ENCODE measurements at places on chromosomes 2 and 18.

DNA sequence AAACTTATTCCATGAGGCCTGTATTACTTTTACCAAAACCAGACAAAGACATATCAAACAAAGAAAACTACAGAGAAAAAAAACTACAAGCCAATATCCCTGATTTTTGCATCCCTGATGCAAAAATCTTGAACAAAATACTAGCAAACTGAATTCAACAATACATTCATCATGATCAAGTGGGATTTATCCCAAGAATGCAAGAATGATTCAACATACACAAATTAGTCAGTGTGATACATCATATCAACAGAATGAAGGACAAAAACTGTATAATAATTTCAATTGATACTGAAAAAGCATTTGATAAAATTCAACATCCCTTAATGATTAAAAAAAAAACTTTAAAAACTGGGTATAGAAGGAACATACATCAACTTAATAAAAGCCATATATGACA, 106.8 kb downstream of the SLC39A10 start:
- no peak for DNase-seq

GRCh38 chr2:25606892-25607291, 66.5 kb downstream of the DTNB start:
- DNase-seq: no peak

DNA sequence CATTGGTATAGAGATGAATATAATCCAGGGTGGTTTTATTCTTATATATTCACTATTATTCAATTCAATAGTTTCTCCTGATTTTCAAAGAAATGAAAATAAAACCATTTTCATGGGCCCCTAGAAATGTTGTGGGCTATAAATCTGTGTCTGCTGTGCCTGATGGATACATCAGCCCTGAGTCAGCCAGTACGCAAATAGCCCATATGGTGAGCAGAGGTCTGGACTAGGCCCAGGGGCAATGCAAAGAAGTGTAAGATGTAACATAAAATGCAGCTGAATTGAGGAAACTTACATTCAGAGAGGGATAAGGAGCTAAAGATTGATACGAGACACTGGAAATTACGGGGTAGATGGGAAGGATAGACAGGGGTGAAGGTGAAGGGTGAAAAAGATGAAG, 122.5 kb downstream of the MAIP1 start:
- DNase-seq: no peak

GRCh38 chr2:203662487-203662886, 44.0 kb upstream of the CD28 start:
- DNase-seq: no peak

DNA sequence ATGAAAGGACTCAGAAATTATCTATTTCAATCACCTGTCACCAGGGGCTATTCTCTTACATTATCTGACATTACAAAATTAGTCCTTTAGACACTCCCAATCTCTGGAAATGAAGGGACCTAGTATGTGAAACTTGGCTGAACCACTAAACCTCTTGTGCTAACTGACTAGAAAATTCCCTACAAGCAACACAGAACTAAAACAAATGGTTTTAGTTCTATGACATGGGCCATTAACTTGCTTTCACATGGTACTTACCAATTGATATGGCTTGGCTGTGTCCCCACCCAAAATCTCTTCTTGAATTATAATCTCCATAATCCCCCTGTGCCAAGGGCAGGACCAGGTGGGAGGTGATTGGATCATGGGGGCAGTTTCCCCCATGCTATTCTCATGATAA, 16.6 kb downstream of the SERPINE2 start:
- DNase-seq: no peak

GRCh38 chr2:218429911-218430692, 11.2 kb downstream of the VIL1 start:
- no peak for DNase-seq

DNA sequence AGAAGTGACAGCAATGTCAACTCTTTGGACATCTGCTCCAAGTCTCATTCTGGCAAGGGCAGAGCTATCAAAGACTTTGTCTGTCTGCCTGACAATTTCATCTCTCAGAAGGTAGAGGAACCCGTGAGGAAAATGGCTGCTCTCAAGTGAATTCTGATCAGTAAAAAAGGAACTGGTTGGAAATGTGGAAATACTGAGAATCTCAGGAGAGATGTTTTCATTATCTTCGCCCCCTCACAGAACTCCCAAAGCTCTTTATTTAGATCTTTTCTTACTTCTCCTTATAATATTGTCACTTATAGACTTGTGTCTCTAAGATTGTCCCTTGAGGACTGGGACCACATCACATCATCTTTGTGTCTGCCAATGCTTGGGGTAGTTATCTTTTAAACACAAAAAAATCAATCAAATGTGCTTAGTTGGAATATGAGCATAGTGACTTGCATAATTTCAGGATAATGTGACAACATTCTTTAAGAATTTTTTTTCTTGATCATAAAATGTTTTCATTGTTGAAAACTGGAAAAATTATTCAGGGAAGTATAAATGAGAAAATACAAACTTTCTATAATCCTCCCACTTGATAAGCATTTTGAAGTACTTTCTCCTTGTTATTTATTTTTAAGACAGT, 68.2 kb upstream of the ITGB6 start:
- DNase-seq: no peak

DNA sequence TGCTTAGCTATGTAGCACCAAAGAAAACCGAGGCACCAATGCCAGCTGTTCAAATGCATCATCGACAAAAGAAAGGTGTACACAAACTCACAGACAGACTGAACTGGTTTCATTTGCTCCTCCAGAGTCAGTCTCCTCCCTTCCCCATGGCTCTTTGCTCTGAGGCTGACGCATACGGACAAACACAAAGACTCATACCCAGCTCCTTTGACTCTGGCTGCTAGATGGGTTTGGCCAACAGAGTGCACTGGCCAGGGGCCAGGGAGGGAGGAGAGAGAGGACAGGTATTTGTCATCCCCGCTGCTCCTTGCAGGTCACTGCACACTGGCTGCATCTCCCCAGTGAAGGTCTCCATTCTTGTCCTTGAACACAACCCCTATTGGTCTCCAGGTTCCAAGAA, 40.7 kb downstream of the DNER start:
- DNase-seq: no peak

GRCh38 chr2:240397924-240398645, 37.4 kb upstream of the GPC1 start:
- no peak for DNase-seq

DNA sequence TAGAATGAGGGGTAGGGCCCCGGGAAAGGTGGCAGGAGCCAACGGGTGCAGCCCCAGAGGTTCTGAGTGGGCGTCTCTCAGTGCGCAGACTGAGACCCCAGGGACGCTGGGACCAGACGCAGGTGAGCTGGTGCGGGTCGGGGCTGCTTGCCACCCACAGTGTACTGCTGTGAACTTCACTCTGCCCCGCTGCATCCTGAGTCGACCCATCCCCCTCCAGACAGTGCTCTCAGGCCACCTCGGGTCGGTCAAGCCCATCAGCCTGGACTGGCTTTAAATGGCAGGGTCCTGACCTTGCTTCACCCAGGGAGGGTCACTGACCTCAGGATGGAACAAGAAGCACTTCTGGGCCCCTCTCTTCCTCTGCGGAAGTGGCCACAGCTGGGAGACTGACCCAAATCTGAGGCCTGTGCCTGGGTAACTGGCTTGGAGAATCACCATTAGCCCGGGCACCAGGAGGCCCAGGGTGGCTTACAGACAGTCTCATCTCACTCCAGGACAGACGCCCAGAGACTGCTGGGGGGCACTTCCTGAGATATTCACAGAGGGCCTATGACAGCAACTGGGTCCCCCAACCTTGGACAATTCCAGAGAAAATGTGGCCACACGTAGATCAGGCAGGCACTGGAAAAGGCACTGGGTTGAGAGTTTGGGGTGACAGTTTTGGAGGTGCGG, 23.7 kb upstream of the BOK start:
- DNase-seq: no peak

- no peak for DNase-seq
Measured at GRCh38 chr2:236638707-236639106, 69.1 kb downstream of the ACKR3 start.

GRCh38 chr2:188786368-188786841, 187.8 kb upstream of the COL3A1 start:
- DNase-seq: no peak

DNA sequence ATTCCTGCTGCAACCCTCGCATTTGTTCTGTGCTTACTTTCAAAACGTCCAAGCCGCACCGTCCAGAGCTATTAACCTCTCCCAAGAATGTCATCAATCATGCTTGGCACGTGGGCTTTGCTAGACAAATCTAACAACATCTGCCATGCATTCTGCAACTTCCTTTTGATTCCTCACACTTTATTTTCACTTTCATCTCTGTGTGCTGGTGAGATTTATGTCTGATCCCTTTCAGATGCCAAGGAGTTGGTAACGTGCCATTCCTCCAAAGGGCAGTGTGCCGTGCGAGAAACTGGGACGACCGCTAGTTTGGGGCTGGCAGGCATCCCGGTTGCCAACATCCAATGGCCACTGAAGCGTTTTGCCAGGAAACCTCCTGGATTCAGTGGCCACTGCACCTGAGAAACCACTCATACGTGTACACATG, 230.0 kb upstream of the PARD3B start:
- no peak for DNase-seq

DNA sequence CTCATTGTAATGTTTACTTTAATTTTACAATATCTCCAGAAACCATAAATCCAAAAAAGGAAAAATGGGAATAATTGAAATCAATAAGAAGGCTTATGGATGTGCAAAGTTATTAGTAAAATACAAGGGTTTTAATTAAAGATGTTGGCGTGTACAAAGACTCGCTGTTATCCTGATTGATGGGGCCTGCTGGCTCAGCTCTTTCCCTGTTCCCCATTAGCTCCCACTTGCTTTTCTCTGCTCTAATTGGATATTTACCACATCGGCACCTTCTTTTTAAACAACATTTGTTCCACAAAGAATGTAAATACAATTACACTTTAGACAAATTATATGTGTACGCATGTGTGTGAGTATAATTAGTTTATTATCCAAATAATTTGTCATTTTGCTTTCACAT, 796.6 kb downstream of the ERBB4 start:
- no peak for DNase-seq

DNA sequence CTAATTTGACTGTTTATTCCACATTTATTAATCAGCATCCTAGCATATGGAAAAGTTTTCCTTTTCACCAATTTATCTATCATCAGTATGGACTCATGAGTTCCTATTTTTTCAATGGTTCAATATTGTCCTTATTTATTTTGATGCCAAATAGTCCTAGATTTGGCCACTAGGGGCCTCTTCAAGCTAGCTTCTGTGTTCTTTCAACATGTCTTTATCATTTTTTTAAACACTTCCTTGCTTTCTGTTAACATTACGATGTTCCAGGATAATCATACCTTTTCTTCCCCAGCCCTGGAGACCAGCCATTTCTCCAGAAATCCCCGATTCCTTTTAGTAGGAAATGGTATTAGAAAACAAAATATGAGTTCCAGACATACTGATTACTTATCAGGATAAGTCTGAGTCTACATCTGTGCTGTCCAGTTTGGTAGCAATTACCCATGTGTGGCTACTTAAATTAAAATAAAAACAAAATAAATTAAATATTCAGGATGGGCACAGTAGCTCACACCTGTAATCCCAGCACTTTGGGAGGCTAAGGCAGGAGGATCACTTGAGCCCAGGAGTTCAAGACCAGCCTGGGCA, 70.6 kb downstream of the RPE start:
- no peak for DNase-seq

GRCh38 chr2:85590950-85591349, 4.6 kb upstream of the RNF181 start:
- DNase-seq: no peak

DNA sequence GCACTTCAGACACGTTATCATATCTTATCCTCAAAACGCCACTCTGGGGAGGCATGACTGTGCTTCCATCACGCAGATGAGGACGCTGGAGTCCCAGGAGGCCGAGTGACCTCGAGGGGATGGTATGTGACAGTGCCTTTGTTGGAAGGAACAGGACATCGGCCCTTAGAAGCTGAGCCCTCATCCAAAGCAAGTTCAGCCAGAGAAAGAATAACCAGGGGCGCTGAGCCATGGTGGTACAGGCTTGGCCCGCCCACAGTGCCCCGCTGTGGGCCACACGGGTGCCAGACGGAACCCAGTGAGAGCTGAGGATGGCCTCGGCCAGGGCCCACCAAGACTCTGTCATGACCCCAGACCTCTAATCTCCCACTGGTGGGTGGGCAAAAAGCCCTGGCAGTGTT, 31.3 kb downstream of the HS1BP3 start:
- DNase-seq: no peak

- no peak for DNase-seq
Measured at GRCh38 chr18:533995-534601, 33.6 kb upstream of the COLEC12 start.

- no peak for DNase-seq
Measured at GRCh38 chr2:214648520-214648919, 161.0 kb downstream of the BARD1 start.

DNA sequence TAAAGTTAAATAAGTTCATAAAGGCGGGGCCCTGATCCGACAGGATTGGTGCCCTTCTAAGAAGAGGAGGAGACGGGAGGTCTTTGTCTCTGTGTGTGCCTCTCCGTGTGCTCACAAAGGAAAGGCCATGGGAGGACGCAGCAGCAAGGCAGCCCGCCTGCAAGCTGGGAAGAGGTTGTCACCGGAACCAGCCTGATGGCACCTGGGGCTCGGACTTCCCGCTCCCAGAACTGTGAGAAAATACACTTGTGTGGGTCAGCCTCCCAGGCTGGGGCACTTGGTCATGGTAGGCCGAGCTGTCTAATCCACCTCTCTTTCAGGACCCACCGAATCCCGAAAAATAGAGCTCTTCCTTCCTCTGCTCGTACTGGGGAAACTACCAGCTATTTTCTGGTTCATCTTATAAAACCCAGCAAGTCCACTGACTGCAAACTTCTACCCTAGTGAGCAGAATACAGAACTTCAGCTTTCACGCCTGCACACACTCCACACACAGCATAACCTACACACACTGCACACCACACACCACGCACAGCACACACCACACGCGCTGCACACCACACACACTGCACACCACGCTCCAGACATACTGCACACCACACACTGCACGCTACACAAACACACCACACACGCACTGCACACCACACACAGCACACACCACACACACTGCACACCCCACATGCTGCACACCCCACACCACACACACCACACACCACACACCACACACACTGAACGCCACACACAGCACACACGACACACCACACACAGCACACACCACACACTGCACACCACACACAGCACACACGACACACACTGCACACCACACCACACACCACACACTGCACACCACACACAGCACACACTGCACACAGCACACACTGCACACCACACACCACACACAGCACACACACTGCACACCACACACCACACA, 58.1 kb downstream of the ASB1 start:
- no peak for DNase-seq

DNA sequence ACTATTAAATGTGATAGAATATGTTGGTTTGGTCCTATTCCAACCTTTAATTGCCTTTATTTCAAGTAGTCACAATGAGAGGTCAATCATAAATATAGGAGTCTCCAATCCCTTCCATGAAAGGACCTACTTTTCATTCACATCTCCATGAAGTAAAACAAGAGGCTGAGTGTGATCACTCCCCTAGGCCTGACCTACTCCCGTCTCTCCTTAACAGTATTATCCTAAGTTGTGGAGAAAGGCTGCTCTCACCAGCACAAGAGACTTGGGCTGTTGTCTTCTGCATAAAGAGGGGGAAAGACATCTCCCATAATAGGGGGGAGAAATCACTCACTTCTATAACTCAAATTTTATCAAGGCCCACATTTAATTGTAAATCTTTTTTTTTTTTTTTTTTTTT, 105.4 kb downstream of the SOS1 start:
- DNase-seq: no peak

GRCh38 chr2:197677056-197677455, 1.7 kb upstream of the RFTN2 start:
- DNase-seq: no peak

Data from stimulated activated CD4-positive, alpha-beta T cell treated with anti-CD3 and anti-CD28 coated beads, Interleukin-1b, Interleukin-23, amount 100 ng/mL, for 1 hour (primary cell).